ENCODE measurements at places on chromosomes 13 and 19. TPM values are rescaled to one million over a fixed set of nuclear protein-coding genes. Genes with fewer than 3 reads are reported as not detected.

DNA sequence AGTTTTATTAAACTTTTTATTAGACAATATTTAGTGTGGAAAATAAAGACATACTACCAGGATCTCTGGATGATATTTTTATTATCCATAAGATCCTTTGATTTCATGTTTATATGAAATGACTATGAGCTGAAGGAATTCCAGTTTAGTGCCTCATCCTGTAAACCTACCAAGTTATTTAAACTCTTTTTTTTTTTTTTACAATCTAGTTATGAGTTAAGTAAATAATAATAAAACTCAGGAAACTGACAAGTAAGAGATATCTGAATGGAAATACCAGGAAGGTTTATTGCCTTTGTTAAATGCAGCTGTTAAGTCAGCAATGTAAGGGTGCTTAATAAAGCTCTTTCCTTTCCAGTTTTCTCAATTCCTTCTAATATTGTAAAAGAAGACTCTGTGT lies 53.9 kb downstream of the RXFP2 start:
- DNase-seq = no peak

GRCh38 chr13:43979492-43979891 lies 99.8 kb downstream of the LACC1 start:
- DNase-seq = no peak

Gene LILRA1
- total RNA-seq = not detected

- no peak for DNase-seq
Measured at GRCh38 chr19:53333066-53333462, 485 bp upstream of the ZNF845 start.

GRCh38 chr19:14554382-14554812 lies 17.5 kb downstream of the NDUFB7 start:
- DNase-seq = no peak

DNA sequence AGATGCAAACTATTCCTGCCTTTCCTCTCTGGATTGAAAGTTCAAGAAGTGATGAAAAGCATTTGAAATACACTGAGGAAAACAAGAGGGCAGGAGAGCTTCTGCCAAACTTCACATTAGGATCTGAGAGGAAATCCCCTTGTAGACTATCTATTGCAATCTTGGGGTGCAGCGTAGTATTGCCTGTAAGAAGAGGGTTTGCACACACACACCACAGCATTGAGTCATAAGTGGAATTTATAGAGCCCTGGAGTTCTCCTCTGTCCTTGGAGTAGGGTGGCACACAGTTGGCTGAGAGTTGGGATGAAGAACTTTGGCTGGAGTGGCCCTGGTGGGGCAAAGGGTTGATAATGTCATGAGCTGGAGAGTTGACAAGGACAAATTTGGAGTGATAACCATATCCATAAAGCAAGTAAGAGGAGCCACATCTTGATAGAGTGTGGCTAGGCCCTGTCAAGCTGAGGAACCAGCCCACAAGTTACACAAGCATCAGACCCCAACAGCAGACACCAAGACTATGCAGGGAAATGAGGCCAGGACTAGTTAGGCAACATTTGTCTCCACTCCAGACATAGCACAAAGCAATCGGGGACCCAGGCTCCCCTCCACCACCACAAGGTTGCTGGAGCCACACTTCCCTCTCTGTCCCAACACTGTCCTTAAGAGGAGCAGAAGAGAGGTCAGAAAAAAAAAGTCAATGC lies 520.9 kb downstream of the KLF5 start:
- no peak for DNase-seq

DNA sequence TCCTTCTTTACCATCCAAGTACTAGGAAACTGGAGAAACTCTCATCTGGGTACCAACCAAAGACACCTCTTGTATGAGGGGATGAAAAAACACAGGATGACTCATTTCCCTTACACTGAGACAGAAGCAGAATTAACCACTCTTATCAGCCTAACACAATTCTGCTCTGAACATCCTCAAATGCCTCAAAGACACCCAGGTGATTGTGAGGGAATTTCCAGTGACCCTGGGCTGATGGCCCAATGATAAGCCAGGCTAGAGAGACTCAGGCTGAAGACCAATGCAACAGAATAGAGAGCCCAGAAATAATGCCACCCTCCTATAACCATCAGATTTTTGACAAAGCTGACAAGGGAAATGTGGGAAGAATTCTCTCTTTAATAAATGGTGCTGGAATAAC lies 7.0 kb downstream of the ZNF737 start:
- no peak for DNase-seq

- DNase-seq = no peak
Measured at GRCh38 chr13:70814684-70815083, 706.4 kb upstream of the KLHL1 start.

DNA sequence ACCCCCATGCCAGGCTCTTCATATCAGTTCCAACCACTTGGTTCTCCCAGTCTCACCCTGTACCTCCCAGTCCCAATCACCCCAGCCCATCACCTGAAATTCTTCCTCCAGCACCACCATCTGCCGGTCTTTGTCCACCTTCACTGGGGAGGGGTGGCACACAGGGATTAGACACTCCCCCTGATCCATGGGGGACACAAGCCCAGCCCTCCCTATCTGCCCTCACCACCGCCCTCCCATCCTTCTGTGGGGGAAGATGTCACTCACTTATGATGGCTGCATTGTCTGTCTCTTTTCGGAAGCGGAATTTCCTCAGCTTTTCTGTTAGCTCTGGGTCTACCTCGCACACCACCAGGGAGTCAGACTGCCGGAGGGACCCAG lies 685 bp downstream of the GMFG start:
- DNase-seq = no peak

GRCh38 chr13:82693607-82694006 lies 1188.7 kb downstream of the SLITRK1 start:
- DNase-seq = no peak

DNA sequence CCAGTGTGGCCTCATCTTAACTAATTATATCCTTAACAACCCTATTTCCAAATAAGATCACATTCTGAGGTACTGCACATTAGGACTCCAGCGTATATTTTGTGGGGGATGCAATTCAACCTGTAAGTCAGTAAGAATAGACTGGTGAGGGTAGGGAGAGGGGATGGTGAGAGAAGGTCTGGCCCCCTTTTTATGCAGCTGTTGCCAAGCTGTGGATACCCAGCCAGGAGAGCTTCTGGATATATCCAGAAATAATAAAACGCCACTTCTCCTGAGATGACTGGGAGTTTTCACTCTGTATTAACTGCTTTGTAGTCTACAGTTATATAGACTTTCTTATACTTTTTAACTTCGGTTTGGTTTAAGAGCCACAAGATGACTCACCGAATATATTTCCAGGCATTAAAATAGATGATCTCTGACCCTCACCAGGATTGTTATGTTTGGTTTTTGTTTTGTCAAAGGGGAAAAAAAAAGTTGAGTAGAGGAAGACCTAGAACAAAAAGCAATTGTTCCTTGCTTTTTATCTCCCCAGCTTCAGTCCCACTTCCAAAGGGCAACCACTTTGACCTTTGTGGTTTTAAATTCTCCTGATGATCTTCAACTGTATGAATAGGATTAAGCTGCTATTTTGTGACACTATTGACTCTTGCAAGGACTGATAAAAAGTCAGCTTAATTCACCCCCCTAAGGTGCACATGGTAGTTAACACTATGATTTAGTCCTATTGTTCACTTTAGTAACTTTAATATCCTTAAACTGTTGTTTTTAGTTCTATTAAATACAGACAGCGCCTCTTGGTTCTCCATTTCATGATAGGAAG lies 3.1 kb upstream of the NEK3 start:
- DNase-seq = no peak

DNA sequence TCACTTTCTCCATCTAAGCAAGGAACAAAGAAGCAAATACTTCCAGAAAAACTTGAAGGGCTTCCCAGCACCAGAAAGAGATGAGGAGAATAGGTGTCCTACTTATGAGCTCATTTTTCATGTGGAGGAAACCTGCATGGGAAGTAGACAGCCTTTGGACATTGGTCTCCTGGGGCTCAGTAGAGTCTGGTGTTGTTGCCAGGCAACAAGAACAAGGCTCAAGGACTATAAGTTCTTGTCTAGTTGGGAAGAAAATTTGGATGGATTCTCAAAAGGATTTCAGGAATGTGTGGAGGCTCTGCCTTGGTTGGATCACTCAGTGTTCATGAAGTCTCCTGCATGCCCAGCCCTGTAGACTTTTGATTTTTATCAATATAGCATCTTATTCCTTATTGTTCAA lies 84.5 kb downstream of the MBNL2 start:
- no peak for DNase-seq

GRCh38 chr13:46129955-46130618 lies 25.3 kb upstream of the CPB2 start:
- no peak for DNase-seq

Gene NPHS1
- not detected for total RNA-seq

Gene ZNF560
- not detected for total RNA-seq

- no peak for DNase-seq
Measured at GRCh38 chr13:50585674-50586413, 257.6 kb downstream of the DLEU7 start.

- no peak for DNase-seq
Measured at GRCh38 chr13:99265821-99266426, 7.7 kb upstream of the GPR18 start.

Gene FFAR1
- total RNA-seq = 0.09 TPM

Gene TJP3
- 0.41 TPM for total RNA-seq

GRCh38 chr13:32028711-32029110 lies 2.9 kb upstream of the FRY start:
- no peak for DNase-seq

- DNase-seq = no peak
Measured at GRCh38 chr19:3274245-3274941, 49.9 kb downstream of the CELF5 start.

DNA sequence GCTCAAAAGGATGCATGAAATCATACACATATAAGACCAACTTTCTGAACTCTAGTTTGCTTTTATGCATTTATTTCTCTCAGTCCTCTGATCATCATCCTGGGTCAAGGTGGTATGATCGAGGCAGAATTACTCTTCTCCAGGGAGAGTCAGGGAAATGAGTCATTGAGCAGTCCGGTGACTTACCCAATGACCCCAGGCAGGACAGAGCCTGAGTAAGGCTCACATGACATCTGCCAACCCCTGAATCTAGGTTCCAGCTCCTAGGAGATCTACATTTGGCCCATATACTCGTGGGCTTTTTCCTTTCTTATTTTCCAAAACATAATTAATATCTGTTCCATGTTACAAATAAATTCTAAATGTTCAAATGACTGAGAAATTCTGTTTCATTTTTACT lies 502.3 kb downstream of the FOXO1 start:
- DNase-seq = no peak

Gene CFAP97D2
- total RNA-seq = not detected

Gene GPATCH1
- total RNA-seq = 11.9 TPM

DNA sequence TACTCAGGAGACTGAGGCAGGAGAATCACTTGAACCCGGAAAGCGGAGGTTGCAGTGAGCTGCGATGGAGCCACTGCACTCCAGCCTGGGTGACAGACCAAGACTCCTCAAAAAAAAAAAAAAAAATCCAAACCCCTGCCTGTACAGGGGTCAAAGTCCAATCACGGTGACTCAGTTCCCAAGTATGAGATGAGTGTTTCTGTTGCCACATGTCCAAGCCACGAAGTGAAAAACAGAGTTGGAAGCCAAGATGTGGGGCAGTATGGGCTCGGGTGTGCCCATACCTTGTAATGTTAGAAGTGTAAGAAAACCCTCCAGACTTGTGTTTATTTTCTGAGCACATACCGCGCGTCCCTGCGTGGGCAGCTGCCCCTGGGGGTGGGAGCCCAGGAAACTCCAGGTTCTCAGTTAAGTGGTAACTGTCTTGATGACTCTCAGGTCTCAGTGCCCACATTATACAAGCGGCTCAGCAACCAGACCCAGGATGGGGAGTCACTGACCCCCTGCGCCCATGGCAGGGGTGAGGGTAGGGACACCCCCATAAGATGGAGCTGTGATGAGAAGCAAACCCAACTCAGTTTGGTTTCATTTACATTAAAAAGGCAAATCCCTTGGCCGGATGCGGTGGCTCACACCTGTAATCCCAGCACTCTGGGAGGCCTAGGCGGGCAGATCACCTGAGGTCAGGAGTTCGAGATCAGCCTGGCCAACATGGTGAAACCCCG lies 1.2 kb upstream of the GPX4 start:
- DNase-seq = peak; percentile 36

GRCh38 chr13:29605860-29606526 lies 10.5 kb upstream of the SLC7A1 start:
- DNase-seq = no peak

GRCh38 chr19:29467824-29468401 lies 57.9 kb upstream of the VSTM2B start:
- no peak for DNase-seq

Gene KCNN4
- total RNA-seq = 98.7 TPM

GRCh38 chr19:34503531-34504272 lies 22.1 kb downstream of the WTIP start:
- DNase-seq = no peak

- no peak for DNase-seq
Measured at GRCh38 chr13:21240586-21240985, 64.1 kb downstream of the MRPL57 start.

DNA sequence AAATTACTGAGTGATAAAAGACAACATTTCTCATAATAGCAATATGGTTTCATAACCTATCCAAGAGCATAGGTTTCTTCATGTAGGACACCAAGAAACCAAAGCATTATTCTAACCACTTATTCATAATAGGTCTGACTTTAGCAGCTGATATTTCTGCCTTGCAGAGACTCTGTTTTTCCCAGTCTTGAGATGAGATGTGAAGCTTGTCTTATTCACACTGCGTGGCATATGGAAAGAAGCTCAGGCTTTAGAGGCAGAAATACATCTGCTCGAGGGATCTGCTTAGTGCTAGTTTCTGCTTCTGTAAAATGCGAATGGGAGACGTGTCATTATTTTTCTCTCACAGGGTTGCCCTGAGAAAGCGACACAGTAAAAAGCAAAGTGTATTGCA lies 232.0 kb upstream of the SPRY2 start:
- no peak for DNase-seq

DNA sequence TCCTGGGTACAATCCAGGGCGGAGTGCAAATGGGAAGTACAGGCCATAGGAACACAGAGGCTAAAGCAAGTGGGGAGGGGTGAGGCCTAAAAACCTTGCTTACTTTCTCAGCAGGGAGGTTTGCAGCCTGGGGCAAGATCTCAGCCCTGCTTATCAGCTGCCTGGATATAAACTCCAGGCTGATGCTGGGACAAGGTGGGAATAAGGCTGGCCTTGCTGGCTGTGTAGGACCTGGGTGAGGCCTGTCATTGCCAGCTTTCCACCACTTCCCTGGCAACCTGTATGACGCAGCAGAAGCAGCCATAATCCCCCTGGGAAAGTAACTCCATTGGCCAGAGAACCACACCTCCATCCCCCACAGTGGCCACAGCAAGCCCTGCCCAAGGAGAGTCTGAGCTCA lies 279.1 kb upstream of the ATXN8OS start:
- DNase-seq = no peak

DNA sequence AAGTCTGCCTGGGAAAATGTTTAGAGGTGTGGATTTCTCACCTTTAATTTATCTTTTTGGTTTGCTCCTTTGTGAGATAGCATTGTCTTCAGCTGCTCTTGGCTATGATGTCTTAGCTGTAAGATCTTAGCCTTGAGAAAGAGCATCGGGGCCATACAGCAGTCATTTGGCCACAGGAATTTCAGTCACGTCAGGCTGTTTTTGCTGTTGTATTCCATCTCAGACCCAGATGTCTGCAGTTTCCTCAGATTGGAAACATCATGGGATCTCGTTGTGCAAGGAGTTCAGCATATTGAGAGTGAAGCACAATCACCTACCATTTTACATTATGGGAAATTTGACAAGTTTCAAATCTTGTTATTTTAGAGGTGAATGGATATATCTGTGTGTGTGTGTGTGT lies 89.3 kb upstream of the C1QTNF9B start:
- DNase-seq = no peak

GRCh38 chr19:5593343-5594255 lies 25.8 kb upstream of the TINCR start:
- DNase-seq = no peak

Gene CEACAM4
- not detected for total RNA-seq

Gene PLPPR3
- not detected for total RNA-seq

All from activated T-helper 2 cell treated with anti-CD3 and anti-CD28 coated beads, Interferon-gamma antibody, Interleukin-2, Interleukin-4, amounts not matched to agents 10 μg/mL and 5 μg/mL and 100 μg/mL, durations not matched to agents 14 hours and 24 hours and 36 hours (primary cell).